Ascending aorta (tissue), 2 donors: ENCODE measurements at places on chromosomes 1 and 21.

- DNase-seq: no peak
Observed at GRCh38 chr1:200351826-200352549, 57.8 kb downstream of the ZNF281 start.

GRCh38 chr1:114114185-114115094 is 39.2 kb downstream of the SYT6 start:
- DNase-seq: no peak

GRCh38 chr1:110239441-110240430 is 29.6 kb downstream of the KCNC4 start:
- no peak for DNase-seq

DNA sequence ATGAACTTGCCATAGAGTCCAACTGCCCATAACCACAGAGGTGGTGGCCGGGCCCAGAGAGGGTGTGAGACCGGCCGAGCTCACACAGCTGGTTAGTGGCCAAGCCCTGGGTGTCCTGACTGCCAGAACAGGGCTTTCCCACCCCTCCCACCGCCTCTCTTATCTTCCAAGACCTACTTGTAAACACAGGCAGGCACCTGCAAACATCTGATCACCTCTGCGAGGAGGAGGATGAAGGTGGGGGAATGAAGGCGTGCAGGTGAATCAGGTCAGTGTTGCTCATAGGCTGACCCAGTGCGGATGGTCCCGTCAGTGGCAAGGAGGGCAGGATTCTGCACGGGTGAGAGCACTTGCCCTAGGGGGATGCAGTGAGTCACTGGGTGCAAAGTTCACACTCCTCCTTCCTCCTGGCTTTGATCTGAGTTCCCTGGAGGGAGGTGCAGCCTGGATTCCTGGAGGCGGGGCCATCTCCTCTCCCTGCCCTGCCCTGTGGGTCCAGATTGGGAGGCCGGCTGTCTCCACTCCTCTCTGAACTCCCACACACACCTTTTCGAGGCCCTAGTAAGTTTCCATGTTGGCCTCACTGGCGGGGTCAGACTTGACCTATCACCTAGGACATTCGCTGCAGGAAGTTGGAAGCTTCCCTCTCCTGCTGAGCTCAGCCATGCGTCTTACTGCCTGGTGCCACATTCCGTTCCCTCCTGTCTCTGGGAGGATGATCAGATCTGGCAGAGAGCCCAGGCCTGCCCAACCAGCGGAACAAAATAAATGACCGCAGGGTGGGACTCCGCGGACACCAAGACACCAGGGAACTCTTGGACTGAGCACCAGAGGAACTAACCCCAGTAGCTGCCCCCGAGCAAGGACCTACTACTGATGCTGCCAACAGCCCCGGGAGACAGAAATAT is 7.3 kb downstream of the UQCRHL start:
- DNase-seq: peak; percentile 76

- no peak for DNase-seq
Observed at GRCh38 chr1:230504310-230504709, 78.2 kb upstream of the PGBD5 start.

GRCh38 chr1:233879841-233880240 is 24.6 kb upstream of the SLC35F3 start:
- no peak for DNase-seq

GRCh38 chr1:212754193-212754592 is 37.4 kb downstream of the NSL1 start:
- DNase-seq: no peak

- no peak for DNase-seq
Observed at GRCh38 chr1:18901147-18901951, 1.0 kb downstream of the ALDH4A1 start.

- DNase-seq: no peak
Observed at GRCh38 chr1:4253935-4254334, 353.9 kb upstream of the C1orf174 start.

GRCh38 chr1:218078916-218079315 is 206.2 kb upstream of the RRP15 start:
- no peak for DNase-seq
